ENCODE measurements at places on chromosomes 6 and 20. TPM values are rescaled to one million over a fixed set of nuclear protein-coding genes. Genes with fewer than 3 reads are reported as not detected.

The MYCT1 gene
- total RNA-seq, result not detected

The ABHD16B gene
- not detected for total RNA-seq

The TBXT gene
- not detected for total RNA-seq

The RIOK1 gene
- total RNA-seq, result 92.6 TPM

The C20orf202 gene
- not detected for total RNA-seq

DNA sequence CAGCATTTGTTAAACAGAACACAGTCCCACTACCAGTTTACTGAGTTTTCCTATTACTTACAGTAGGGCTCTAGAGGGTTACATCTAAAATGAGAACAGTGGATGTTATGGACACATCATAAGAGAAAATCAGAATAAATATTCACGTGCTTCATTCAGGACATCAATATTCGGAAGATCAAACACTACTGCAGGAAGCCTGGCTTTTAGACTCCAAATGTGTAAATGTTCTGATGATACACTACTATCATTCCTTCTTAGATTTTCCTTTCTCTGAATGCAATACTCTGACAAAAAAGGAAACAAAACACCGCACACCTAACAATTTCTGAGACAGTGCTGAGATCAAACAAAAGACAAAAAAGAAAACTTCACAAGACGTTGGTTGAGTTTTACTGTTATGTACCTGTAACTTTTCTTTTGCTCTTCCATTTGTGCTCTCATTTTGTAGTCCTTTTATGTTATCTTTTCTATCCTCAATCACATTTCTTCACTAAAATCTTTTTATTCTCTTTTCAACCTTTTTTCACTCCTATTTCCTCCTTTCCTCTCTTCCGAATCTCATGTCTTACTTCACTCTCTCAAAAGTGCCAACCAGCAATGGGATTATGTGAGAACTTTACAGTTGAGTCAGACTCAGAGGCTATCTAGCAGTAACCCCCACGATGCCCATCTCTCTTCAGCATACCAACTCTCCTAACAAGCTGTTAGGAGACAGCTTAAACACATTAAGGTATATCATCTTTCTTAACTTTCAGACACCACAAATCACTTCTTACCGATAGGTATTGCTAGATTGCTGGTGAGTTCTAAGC, 1.7 kb downstream of the FAM184A start:
- DNase-seq, result no peak

DNA sequence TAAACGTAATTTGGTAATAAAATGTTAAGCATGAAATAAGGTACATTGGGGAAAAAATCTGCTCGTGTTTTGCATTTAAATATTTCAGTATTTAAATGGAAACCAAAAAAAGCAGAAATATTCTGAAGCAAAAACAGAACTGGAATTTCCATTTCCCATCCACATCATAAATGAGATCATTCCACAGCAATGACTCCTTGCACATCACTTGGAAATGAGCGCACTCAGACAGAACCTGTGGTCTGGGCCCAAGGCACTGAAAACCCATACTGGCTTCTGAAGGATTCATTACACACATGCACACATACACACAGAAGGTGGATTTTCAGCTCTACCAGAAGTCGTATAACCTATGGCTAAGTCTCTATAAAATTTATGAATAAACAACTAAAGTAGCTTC, 174.8 kb downstream of the IBTK start:
- no peak for DNase-seq

DNA sequence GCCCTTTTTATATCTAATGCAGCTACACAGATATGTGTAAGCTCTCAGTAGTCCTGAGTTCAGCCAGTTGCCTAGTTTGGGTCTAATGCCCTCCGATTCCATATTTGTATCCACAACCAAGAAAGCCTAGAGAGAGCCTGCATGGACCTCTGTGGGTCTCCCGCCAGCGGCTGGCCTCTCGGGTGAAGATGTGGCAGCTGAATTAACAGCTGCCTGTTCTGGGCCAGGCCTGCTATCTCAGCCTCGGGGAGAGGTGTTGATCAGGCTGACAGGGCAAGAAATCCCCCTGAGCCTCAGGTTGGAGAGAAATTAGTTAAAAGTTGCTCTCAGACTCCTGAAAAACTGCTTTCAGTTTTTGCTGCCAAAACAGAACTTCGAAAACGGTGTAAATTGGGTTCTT, 19.8 kb downstream of the PTK7 start:
- DNase-seq, result no peak

Measured in activated T-cell treated with anti-CD3 and anti-CD28 coated beads, Interleukin-2, amount 50 U/mL, for 4 hours (primary cell).